Uterus (tissue), 4 donors: ENCODE measurements at places on chromosomes 7 and 10.

DNA sequence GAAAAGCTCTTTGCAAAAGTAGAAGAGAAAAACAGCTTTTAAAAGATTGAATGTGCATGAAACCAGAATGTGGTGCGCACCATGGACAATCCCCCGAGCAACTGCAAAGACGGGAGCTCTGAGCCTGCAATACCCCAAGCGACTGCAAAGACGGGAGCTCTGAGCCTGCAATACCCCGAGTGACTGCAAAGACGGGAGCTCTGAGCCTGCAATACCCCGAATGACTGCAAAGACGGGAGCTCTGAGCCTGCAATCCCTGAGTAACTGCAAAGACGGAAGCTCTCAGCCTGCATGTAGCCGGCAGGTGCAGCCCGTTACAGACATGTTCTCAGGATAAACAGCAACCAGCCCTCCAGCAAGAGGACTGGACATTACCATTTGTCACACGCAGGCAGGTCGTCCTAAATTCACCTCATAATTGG, 6.2 kb downstream of the ZNF775 start:
- no peak for DNase-seq

DNA sequence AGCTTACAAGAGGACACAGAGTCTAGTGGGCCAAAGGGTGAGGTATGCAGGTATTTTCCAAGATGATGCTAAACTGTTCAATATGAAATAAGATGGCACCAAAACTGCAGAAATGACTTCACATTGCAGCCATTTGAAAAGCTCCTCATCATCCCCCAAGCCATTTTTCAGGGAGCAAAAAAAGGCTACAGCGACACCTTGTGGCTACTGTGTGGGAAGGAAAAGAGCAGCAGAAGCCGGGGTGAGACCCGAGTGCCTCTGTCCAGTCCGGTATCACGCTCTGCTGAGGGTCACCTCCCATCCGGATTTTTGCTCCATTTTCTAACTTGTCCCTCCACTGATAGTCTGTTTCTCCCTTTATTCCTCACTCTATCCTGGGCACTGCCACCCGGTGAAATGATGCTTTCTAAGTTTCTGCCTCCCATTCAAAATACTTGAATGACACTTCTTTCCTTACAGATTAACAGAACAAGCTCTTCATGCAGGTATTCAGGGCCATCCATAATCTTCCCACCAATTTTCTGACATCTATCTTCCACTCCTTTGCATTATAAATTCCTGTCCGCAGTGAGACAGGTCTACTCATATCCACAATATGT, 220.2 kb downstream of the DGKI start:
- DNase-seq = no peak

- no peak for DNase-seq
Observed at GRCh38 chr7:122006687-122007086, 133.7 kb downstream of the PTPRZ1 start.

- no peak for DNase-seq
Observed at GRCh38 chr10:47224546-47225218, 75.3 kb upstream of the GDF10 start.

DNA sequence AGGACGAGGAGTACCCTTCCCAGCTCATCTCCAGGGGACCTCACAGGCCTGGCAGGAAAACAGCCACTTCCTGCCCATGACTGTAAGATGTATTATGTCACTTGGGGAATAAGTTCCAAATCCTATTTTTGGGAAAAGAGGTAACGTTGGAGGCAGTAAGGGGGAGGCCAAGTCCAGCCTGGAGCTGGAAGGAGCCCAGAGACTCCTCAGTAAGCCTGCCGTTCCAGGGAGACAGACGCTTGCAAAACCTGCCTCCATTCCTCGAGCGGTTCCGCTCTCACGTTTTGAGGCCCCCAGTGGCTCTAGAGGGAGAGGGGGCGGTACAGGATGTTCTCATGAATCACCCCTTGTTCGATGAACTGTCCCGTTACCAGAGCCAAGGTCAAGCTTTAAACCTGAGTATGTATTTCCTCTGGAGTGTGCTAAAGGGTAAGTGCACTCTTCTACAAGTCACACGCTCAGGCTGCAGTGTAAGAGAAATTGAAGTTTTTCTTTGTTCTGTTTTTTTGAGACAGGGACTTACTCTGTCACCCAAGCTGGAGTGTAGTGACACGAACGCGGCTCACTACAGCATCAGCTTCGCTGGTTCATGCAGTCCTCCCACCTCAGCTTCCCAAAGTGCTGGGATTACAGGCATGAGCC, 45.5 kb upstream of the CYTH3 start:
- peak; percentile 91 for DNase-seq

DNA sequence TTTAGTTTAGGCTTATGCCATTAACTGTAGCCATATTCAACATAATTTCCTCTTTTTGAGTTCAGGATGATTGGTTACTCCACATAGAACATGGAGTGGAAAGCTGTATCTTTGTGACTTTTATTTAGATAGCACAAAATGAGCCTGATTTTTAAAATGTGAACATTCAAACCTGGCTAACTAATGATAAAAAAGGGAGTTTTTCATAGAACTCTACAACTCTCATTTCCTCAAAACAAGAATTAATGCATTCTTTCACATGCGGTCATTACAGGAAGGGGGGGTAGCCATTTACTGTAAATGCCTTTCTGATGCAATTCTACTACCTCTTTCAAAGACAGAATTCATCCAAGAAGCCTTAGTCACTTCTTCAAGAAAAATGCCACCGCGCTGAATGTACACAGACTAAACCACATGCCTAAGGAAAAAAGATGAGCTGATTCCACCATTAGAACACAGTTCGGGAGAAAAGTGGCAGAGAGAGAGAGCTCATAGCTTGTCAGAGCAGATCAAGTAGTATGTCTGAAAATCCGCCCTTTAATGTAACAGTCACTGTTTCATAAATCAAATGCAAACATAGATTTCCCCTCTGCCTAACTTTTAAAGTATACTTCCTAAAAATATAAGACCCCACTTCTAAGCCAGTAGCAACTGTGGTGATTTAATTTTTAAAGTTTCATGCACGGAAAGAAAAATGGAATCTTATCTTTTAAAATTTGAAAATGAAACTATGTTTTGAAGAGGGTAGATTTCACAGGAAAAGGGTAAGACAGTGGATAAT, 226.4 kb upstream of the KLF14 start:
- DNase-seq = no peak

DNA sequence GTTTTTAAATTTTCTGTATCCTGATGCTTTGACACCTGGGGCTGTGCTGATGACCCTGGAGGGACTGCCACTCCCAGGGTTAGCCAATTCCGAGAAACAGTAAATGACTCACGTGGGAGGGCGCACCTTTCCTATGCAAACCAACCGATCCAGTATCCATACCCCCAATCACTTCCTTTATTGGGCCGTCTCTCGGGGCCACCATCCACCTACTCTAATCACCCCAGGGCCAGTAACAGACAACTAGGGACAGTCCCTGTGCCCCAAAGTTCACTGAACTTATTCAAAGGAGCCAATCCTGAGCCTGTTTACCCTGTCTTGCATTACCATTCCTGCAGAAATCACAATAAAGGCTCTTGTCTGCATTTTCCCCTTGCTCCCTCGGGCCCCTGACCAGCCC, 6.6 kb upstream of the LGI1 start:
- DNase-seq = no peak

DNA sequence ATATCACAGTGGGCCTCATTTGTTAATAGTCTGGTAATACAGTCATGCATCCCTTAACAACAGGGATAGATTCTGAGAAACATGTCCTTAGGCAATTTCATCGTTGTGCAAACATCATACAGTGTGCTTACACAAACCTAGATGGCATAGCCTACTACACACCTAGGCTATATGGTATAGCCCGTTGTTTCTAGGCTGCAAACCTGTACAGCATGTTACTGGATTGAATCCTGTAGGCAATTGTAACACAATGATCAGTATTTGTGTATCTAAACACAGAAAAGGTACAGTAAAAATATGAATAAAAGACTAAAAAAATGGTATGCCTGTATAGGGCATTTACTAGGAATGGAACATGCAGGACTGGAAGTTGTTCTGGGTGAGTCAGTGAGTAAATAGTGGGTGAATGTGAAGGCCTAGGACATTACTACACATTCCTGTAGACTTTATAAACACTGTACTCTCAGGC, 12.0 kb upstream of the RHOBTB1 start:
- no peak for DNase-seq

DNA sequence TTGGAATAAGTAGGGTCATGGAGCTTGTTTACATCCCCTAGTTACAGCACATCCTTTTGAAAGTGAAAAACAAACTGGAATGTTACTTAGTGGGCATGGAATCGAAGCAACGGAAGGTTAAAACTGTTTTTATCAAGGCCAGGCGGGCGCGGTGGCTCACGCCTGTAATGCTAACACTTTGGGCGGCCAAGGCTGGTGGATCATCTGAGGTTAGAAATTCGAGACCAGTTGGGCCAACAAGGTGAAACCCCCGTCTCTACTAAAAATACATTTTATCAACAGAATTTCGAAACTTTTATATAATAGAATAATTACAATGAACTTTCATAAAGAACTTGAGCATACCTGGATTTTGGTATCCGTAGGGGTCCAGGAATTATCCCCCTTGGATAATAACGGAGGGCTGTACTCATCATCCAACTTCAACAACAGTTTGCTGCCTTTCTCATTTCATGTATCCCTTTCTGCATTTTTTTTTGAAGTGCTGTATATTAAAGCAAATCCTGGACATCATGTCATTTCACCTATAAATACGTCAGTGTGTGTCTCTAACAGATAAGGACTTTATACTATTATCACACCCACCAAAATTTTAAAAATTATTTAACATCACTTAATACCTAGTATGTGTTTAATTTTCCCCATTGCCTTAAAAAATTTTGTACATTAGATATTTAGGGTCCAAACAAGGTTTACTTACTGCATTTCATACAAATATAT, 1.3 kb upstream of the TMED4 start:
- DNase-seq = no peak

GRCh38 chr10:126928274-126928673, 23.0 kb downstream of the DOCK1 start:
- DNase-seq = no peak

DNA sequence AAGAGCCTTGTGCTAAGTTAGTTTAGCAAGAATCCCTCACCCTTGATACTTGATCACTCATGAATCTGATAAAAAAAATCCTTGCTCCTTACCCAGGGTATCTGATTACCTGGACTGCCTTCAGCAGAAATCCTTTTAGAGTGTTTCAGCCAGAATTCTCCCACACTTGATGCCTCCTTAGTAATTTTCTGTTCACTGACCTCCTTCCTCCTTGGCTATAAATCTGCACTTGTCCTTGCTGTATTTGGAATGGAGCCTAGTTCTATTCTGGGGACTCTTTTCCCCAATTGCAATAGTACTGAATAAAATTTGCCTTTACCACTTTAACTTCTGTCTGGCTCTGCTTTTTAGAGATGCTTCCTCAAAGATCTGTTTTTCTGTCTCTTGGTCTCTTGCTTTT, 84.9 kb downstream of the RPS24 start:
- DNase-seq = no peak

DNA sequence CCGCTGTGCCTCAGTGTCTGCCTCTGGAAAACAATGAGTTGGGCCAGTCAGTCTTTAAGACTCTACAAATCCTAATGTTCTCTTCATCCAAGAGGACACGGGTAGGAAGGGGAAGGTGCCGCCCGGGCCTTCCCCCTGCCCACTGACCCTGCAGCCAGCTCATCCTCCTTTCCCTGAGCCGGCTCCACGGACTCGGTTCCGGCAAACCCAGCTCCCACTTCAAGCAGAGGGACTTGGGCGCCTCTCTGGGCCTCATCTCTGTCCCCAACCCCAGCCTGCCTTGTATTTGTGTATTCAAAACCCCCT, 95.6 kb downstream of the C10orf105 start:
- no peak for DNase-seq

GRCh38 chr7:150336746-150337145, 4.7 kb downstream of the RARRES2 start:
- no peak for DNase-seq

GRCh38 chr7:124482229-124482628, 283.4 kb downstream of the GPR37 start:
- no peak for DNase-seq

DNA sequence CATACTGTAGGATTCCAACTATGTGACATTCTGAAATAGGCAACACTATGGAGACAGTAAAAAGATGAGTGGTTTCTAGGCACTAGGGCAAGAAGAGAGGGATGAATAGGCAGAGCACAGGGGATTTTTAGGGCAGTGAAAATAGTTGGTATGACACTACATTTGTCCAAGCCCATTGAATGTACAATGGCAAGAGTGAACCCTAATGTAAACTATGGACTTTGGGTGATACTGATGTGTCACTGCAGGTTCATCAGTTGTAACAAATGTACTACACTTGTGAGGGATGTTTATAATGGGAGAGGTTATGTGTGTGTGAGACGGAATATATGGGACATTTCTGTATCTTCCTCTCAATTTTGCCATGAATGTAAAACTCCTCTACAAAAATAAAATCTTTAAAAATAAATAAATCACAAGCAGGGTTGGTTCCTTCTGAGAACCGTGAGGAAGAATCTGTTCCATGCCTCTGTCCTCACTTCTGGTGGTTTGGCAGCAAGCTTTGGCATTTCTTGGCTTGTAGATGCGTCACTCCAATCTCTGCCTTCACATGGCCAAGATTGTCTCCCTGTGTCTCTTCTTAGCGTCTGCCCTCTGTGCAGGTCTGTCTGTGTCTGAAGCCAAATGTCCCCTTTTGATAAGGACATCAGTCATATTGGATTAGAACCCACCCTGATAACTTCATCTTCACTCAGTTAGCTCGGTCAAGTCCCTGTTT, 83.1 kb upstream of the AGBL3 start:
- no peak for DNase-seq

DNA sequence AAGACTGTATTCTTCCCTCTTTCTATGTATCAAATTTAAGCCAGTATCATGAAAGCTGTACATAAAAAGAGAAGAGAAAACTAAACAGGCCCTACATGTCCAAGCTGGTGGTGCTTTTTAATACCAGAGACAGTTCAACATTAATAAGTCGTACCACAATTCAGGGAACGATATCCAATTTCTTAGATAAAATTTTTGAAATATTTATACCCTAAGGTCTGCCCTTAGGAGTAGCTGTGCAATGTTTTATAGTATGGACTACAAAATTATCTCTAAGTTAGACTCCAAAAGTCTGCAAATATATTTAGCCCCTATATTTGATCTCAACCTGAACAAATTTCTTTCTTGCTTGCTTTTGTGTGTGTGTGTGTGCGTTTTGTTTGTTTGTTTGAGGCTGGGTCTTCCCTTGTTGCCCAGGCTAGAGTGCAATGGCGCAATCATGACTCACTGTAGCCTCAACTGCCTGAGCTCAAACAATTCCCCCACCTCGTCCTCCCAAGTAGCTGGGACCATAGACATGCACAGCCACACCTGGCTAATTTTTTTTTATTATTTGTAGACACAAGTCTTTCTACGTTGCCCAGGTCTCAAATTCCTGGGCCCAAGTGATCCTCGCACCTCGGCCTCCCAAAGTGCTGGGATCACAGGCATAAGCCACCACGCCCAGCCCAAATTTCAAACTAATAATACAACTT, 13.2 kb downstream of the ARHGAP19 start:
- no peak for DNase-seq

- DNase-seq = no peak
Observed at GRCh38 chr7:17552952-17553351, 254.5 kb downstream of the AHR start.
